ENCODE measurements at places on chromosomes 7 and 10.

DNA sequence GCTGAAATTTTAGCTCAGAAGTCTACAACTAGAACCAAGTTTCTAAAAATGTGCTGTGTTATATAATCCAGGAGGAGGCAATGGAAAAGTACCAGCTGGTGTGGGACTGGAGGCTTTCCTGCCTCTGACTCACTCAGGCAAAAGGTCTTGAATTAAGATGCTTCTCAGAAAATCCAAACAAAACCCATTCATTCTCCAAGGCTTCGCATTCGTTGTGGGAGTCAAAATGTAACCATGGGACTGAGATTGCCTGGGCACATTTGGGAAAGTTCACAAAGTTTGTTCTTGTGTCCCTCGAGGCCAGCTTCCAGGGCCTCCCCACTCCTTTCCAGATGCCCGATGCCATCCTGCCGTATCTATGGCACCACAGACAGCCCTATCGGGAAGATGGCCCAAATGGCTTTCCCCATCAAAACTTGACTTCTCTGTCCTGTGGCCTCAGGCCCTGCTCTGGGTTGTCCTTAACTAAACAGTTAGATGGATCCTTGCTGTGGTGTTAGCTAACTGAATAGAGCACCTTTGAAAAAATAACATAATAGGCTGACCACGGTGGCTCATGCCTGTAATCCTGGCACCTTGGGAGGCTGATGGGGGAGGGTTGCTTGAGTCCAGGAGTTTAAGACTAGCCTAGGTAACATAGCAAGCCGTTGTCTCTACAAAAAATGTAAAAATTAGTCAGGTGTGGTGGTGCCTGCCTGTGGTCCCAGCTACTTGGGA is 180.5 kb downstream of the PFKFB3 start:
- no peak for DNase-seq

DNA sequence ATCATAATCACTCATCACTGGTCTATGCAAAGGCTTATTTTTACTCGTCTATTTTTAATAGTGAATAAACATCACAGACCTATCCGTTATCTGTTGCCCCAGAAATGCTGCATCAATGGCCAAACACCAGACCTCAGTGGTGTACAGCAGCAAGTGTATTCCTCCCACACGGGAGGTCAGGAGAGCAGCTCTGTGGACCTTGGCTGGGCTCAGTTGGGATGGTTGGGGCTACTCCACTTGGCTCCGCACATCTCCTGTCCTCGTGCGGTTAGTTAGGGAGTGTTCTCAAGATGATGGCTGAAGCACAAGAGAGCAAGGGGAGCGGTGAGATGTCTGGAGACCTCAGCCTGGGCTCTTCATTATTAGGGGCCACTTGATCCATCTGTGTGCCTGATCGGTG is 2.0 kb downstream of the AKR1E2 start:
- no peak for DNase-seq

DNA sequence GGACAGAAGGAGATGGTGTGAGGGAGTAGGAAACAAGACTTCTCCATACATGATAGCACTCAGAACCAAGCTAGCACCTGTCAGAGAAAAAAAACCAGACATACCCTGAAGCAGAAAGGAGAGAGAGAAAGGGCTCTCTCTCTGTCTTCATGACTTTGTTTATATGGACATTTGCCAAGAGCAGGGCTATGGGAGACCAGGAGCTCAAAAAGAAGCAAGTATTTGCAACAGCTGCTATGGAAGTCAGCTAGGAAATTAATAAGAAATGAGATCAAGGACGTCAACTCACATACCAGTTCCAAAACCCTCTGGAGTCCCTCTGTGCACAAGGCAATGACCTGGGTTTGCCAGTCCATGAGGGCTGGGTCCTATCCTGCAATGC is 111.6 kb downstream of the SGMS1 start:
- DNase-seq, result no peak

GRCh38 chr7:68699090-68699711 is 899.1 kb upstream of the AUTS2 start:
- DNase-seq, result no peak

DNA sequence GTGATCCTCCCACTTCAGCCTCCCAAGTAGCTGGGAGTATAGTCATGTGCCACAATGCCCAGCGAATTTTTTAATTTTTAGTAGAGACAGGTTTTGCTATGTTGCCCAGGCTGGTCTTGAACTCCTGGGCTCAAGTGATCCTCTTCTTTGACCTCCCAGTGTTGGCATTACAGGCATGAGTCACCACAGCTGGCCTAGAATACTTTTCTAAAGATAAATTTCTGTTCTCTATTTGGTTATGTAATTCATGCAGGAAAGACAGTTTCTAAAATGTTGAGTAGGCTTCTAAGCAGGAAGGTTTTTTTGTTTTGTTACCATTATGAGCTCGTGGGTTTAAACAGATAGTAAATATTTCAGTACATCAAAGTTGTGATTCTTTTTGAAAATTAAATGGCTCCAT is 5.0 kb downstream of the RBAK start:
- no peak for DNase-seq

GRCh38 chr10:132723330-132723970 is 62.5 kb downstream of the NKX6-2 start:
- DNase-seq, result no peak

- DNase-seq, result no peak
These were observed 152.4 kb downstream of the KIF20B start for GRCh38 chr10:89853781-89854191.

- no peak for DNase-seq
These were observed 65.3 kb downstream of the SGCE start for GRCh38 chr7:94590526-94591162.

- no peak for DNase-seq
These were observed 76.3 kb upstream of the CAMK2B start for GRCh38 chr7:44401692-44402091.

Data from Right ventricle myocardium inferior (tissue), 1 donor.